ENCODE measurements at places on chromosomes 7 and 10.

- DNase-seq: no peak
Observed at GRCh38 chr10:16770141-16770540, 47.1 kb downstream of the RSU1 start.

- DNase-seq: no peak
Observed at GRCh38 chr7:137396051-137396450, 52.5 kb upstream of the PTN start.

DNA sequence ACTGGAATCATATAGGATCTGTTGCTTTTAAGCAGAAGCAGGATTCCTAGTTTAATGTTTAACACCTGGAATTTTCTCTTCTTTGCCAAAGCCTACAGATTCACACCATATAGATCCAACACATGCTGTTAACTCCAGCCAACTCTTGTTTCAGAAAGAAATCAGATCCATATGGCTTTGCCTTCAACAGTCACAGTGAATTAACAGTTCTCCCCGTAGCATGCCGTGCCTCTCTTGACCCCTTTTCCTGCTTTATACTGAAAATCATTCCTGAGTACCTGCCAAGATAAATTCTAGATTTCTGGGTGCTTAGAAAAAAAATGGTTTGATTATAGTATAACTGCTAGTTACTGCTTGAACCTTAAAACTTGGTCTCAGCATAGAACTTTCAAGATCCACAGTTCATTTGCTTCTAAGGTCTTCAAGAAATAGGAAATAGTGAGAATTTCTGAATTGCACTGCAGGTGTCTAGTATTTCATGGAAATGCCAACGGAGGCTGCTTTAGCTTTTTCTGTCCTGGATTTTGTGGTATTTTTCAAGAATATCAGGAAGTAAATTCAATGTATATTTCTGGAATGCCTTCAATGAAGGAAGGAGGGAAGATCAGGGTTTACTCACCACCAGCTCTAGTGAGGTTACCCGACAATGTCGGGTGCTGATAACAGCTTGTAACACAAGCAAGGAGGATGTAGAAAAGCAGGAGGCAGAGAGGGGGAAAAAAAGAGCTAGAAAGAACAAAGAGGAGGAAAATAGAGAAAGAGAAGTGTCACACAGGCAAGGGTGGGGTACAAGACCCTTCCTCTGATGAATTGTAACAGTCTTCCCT is 6.6 kb downstream of the AASS start:
- DNase-seq: no peak

- no peak for DNase-seq
Observed at GRCh38 chr10:48609441-48609840, 4.6 kb upstream of the ARHGAP22 start.

DNA sequence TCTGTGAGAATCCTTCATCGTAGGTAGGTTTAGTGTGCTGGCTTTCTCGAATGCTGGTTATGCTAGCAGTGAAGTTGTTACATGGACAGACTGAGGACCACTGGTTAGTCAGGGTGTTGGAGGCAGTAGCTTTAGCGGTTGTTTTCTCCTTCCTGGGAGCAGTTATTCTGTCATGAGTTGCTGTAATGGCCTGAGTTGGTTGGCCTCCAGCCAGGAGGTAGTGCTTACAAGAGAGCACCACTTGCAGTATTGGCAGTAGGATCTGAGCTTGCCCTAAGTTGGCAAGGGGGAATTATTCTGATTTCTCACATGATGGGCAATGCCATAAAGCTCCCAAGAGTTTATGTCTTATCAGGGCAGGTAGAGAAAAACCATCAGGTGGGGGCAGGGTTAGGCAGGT is 58.0 kb downstream of the IPMK start:
- no peak for DNase-seq

DNA sequence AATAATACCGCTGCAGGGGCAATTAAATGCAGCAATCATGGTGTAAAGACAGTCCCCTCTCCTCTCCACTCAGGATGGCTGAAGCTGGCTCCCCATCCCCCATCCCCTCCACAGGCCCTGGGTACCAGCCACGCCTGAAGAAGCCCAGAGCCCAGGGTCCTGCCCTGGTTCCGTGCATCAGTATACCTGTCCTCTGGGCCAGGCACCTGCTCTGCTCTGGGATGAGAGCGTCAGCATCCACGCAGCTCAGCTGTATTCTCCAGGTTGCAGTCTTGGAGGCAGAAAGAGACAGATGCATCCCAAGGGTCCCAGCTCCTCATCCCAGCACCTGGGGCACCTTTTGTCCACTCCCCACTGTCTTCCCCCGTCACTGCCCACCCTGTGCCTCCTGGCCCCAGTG is 233.8 kb downstream of the TCERG1L start:
- no peak for DNase-seq

GRCh38 chr7:151511946-151512345 is 7.7 kb downstream of the RHEB start:
- no peak for DNase-seq

- no peak for DNase-seq
Observed at GRCh38 chr10:72509206-72509799, 116.6 kb downstream of the MICU1 start.

GRCh38 chr10:4067931-4068561 is 283.0 kb upstream of the KLF6 start:
- no peak for DNase-seq

DNA sequence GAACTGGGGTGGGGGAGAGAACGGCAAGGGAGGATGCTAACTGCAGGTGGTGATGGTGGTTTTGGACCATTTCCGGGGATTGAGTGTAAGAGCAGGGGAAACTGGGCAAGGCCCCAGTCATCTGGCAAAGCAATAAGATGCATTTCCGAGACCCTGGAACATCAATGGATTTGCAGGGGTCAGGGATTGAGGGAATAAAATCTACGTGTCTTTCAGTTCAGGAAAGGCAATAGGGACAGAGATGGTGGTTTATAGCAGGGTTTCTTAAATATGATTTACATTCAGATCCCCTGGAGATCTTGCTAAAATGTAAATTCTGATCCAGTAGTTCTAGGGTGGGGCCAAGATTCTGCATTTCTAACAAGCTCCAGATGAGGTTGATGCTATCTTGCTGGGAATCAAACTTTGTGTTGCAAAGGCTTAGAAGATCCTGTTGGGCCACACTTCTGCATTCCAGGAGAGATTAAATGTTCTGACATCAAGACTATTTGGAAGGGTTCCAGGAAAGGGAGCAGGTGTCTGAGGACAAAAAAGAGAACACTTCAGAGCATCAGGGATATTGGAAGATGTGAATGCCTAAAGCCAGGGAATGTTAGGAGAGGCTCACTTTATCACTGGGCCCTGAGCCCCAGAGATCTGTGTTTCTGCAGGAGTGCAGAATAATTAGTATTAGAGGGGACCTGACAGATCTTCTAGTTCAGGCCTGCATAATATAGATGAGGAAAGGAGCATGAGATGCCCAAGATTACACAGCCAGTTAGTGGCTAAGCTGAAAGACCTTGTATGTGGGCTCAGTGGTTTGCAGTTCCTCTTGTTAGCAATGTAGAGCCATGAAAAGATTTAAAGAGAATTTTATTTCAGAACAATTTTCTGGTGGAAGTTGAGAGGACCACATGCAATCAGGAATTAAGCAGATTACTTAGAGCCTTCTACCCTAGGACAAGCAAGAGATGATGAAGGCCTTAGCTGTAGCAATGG is 32.4 kb downstream of the BLNK start:
- no peak for DNase-seq

Data from stimulated activated CD8-positive, alpha-beta memory T cell treated with anti-CD3 and anti-CD28 coated beads, Interleukin-4, amount 100 ng/mL, for 1 hour (primary cell).